Substantia nigra (tissue), 51 donors: ENCODE measurements at places on chromosomes 12 and 14.

- DNase-seq, result no peak
Observed at GRCh38 chr12:46711756-46712155, 114.0 kb downstream of the SLC38A4 start.

DNA sequence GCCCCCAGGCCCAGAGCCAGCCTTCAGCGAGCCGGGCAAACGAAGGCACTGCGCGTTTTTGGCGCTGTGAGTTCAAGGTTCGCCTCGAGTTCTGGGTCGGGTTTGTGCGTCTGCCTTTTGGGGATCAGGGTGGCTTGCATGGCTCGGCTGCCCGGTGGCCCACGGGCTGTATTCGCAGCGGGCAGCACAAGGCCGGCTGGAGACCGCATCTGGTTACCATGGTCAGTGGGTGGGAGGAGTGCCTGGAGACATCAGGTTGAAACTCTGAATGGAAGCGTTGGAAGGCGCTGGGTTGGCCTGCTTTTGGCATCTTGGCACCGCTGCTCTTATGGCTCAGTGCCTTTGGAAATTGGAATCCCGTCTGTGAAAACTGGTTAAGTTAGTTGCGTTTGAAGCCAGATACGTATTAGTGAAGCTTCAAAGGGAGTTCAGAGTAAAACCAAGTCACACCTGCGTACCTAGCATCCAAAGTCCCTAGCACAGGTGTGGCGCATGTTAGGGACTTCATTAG lies 50.9 kb downstream of the SNAPC1 start:
- no peak for DNase-seq

DNA sequence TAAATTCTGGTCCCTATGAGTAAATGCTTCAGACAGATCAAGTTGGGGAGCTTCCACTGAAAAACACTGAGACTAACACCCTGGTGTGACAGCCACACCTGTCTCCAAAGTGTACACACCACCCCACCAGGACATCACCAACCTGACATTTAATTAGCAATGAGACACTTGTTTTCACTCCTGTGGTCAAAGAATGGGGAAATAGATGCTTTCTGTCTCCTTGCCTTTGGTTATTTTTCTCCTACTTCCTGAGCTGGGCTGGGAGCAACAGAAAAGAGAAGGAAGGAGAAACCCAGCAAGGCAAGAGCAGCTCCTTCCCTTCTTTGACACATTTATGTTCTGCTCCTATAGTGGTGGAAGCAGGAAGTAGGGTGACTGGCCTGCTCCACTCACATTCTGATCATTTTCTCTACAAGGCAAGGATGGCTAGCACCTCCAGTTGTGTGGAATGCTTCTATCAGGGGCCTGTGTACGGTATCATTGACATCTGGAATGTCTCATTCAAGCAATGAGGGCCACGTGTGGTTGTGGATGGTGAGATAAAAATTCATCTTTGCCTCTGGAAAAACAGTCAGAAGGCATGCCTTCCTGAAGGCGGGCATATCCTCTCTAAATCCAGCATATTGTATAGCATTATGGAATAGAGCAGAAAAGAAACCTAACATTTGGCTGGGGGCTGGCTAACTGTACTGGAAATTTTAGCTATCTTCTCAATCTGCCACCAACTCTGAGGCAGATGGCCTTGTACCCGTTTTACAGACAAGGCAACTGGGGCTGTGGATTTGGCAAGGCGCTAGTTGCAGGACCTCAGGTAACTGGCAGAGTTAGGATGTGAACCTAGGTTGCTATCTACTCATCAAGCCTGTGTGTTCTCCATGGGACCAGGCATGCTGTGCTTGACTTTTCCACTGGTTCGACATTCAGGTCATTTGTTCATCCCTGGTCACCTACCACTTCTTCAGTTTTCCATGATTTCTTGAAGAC lies 24.8 kb upstream of the LGALS3 start:
- DNase-seq, result no peak

- no peak for DNase-seq
Observed at GRCh38 chr14:104331871-104332605, 193.7 kb downstream of the KIF26A start.

DNA sequence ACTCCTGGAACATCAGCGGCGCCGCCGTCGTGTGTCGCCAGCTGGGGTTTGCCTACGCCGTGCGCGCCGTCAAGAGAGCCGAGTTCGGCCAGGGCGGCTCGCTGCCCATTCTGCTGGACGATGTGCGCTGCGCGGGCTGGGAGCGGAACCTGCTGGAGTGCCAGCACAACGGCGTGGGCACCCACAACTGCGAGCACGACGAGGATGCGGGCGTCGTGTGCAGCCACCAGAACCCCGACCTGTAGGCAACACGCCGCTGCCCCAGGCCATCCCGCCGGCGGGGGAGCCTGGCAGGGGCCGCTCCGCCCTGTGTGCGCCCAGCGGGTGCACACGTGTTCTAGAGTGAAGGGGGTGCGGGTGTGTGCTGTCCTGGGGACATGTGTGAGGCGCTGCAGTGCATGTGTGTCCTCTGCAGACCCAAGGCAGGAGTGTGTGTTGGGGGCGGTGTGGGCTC lies 8.7 kb upstream of the CYP46A1 start:
- no peak for DNase-seq

DNA sequence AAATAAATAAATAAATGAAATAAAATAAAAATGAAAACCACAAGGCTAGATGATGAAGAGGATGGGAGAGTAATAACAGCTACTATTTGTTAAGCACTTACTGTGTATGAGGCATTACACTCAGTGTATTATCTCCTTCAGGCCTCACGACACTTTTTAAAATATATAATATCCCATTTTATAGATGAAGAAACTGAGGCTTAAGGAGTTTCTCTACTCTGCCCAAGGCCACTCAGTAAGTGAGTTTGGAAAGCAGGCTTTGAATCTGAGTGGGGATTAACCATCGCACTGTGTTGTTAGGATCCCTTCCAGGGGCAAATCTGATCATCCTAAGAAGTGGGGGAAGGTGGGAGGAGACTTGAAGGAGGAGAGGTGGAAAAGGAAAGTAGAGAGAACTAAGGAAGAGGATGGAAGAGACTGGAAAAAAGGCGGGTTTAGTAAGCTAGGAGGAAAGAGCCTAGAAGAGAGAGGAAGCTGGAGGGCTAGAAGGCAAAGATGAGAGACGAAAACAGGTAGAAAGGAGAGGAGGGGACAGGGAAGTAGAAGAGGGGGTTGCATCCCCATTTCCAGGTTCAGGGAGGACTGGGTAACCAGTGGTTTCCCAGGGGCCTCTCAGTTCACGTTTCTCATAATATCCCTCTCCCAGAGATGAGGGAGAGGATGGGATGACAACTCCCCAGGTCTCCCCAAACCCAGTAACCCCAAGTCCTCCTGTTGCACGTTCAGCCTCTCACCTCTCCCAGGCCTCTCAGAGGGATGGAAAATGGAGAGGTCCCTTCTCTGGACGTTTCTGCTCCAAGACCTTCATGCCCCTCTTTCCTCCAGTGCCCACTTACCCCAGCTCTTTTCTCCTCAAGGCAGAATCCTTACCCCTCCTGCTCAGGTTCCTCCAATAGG lies 1.7 kb downstream of the STAT6 start:
- DNase-seq, result no peak

- no peak for DNase-seq
Observed at GRCh38 chr12:113370923-113371682, 12.7 kb downstream of the PLBD2 start.

- DNase-seq, result no peak
Observed at GRCh38 chr14:69924201-69924600, 45.0 kb downstream of the SMOC1 start.

DNA sequence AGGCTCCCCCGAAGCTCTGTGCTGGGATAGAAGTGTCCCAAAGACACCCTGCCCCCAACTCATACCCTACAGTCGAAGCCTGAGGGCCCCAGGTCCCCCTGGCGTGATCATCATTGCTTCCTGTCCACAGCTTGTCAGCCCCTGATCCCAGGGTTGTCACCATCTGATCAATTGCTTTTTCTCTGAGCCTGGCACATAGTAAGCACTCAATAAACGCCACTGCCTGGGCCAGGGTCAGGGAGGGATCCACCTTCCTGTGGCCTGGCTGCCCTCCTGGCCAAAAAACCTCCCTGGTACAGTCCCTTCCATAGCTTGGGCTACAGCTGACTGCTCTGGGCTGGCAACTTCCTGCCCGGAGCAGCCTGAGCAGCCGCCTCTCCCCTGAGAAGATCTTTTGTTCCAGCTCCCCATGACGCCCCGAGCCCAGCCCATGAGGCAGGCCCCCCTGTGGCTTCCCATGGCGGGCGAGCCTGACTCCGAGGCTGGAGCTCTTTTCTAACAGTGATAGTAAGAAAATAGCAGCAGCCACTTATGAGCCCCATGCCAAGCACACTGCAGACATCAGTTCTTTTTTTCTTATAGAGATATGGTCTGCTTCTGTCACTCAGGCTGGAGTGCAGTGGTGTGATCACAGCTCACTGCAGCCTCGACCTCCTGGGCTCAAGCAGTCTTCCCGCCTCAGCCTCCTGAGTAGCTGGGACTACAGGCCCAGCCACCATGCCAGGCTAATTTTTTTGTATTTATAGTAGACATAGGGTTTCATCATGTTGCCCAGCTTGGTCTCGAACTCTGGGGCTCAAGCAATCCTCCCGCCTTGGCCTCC lies 6.5 kb downstream of the SH2B3 start:
- DNase-seq, result no peak

DNA sequence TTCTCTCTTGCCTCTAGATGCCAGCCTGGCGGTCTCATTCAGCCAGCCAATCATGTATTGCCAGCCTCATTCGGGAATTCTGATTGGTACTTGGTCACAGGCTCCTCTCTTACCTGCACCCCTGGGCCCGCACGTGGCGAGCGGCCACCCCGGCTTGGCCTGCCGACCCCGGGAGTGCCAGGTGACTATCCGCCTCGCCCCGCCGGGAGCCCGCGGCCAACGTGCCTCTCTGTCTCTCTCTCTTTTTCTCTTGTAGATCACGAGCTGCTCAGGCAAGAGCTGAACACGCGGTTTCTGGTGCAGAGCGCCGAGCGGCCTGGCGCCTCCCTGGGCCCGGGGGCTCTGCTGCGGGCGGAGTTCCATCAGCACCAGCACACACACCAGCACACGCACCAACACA lies 39.3 kb downstream of the LRCOL1 start:
- no peak for DNase-seq

DNA sequence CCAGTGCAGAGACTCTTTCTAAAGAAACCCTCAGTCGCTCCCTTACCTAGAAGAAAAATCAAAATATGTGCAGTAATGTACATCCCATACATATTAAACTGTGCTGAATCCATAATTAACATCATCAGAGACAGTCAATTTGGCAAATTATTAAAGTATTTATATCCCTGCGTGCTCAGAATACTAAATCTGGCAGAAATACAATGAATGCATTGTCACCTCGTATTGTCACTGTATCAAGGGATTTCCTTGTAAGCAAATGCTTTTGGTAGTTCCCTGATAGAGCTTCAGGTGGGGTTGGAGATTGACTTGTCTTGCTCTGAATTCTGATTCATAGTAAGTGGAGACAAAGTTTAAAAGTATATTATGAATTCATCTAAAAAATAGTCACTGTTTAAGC lies 319.1 kb downstream of the PPFIA2 start:
- no peak for DNase-seq

DNA sequence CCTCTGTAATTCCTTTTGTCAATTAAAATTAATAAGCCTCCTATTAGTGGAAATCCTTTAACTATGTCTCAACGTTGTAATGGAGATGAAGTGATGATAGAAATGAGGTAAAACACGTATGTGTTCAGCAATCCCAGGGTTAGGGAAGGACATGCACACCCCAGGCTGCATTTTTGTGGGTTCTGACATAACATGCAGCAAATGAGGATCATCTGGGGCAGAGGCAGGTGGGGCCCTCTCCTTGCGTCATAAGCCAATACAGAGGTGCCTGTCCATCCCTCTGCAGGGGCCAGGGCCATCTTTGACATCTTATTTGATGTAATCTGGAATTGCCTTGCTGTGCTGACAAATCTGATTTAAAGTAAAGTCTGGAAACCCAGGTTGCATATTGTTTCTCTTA lies 73.2 kb downstream of the MYRFL start:
- no peak for DNase-seq

DNA sequence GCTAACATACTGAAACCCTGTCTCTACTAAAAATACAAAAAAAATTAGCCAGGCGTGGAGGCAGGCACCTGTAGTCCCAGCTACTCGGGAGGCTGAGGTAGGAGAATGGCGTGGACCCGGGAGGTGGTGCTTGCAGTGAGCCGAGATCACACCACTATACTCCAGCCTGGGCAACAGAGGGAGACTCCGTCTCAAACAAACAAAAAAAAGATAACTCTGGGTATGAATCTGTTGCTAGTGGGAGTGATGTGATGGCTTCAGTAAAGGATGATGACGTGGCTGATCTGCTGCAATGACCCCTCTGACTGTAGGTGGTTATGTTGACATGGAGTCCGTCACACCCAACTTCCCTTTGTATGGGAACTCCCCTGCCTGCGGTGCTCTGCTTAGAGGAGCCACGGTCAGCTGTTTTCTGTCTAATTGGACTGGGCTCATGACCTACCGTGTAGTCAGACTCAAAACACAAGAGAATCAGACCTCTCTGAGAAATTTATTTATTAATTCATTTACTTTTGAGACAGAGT lies 59.1 kb upstream of the MED13L start:
- no peak for DNase-seq

- DNase-seq, result no peak
Observed at GRCh38 chr12:30989754-30990153, 63.2 kb downstream of the TSPAN11 start.

DNA sequence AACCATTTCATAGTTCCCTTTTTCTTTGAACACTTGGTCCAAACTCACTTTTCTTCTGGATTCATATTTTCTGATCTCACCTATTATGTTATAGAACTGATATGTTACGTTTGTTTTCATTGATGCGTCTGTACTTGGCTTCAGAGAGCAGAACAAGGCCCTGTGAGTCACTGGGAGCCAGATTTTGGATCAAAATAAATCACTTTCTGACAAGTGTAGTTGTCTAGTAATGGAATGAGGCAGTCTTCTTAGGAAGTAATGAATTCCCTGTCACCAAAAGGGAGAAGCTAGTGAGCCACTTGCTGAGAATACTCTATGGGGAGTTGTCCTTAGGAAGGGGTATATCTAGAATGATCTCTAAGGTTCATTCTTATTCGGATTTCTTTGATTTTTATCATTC lies 10.2 kb downstream of the BICD1 start:
- no peak for DNase-seq

GRCh38 chr12:29110506-29111442 lies 38.3 kb upstream of the FAR2 start:
- no peak for DNase-seq

DNA sequence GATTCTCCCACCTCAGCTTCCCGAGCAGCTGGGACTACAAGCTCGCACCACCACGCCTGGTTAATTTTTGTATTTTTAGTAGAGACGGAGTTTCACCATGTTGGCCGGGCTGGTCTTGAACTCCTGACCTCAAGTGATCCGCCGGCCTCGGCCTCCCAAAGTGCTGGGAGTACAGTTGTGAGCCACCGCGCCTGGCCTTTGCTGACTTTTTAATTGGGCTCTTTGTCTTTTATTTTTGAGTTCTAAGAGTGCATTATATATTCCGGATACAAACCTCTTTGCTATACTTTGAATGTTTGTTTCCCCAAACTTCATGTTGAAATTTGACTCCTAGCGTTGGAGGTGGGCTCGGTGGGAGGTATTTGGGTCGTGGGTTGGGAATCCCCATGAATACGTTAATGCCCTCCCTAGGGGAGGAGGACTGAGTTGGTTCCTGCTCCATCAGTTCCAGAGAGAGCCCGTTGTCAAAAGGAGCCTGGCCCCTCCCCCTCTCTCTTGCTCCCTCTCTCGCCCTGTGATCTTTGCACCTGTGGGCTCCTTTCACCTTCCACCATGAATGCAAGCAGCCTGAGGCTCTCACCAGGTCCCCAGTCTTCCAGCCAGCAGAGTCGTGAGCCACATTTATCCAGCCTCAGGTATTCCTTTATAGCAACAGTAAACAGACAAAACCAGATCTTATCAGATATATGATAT lies 103.2 kb upstream of the EVL start:
- no peak for DNase-seq

GRCh38 chr12:109197327-109197726 lies 80.9 kb downstream of the ACACB start:
- DNase-seq, result no peak
